ENCODE measurements at places on chromosomes 1 and 21.

- DNase-seq = no peak
Observed at GRCh38 chr1:22508991-22509390, 54.3 kb upstream of the EPHA8 start.

GRCh38 chr1:156504438-156504813, 3.9 kb upstream of the MEF2D start:
- DNase-seq = no peak

DNA sequence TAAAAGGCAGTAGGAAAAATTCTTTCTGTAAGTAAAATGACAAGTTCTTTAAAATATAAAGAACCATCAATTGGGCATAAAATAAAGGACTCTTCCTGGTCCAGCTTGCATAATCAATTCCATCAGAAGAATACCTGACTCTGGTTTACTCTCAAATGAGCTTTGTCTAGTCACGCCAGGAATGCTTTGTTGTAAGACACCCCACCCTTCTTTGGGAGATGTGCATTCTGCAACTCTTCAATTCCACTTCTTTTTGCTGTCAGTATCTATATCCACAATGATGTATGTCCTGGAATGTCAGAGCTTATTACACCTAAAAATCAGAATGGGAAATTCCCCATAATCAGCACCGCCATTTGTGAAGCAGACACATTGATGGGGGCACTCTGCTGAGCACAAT, 76.1 kb downstream of the PTPN14 start:
- no peak for DNase-seq

- DNase-seq = no peak
Observed at GRCh38 chr21:19557488-19557887, 1153.9 kb upstream of the TMPRSS15 start.

- DNase-seq = no peak
Observed at GRCh38 chr1:226082959-226083301, 20.4 kb downstream of the H3-3A start.

- DNase-seq = no peak
Observed at GRCh38 chr1:109883248-109883955, 27.2 kb upstream of the CSF1 start.

GRCh38 chr1:63124666-63125191, 197.6 kb upstream of the FOXD3 start:
- no peak for DNase-seq

All from activated T-helper 1 cell treated with Interleukin-2 at 50 U/mL for 16 hours (primary cell).